GM12864 (cell line): ENCODE measurements at places on chromosomes 11 and 22.

DNA sequence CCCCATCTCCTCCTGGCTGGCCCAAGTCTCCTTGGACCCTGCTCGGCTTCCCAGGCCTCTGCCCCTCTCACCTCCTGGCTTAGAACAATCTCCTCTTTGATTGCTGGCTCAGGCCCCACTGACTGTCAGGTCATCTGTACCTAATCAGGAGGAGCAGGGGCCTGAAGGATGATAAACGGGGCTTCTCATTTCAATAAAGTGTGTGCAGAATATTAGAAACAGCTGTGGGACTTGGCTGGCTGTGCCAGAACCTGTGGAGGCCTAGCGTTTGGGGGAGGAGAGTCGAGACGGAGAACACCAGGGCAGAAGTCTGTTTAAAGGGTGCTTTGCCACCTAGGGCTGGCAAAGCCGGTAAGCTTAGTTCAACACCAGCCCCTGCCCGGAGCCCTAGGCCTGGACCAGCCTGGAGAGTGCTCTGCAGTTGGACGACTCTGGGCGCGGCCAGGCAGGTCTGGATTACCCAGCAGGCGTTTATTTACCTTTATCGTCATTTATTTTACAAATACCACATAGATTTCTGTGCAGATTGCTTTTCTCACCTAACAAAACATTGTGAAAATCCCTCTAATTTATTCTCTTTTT, 10.1 kb upstream of the VSIG10L2 start:
- no peak for DNase-seq

DNA sequence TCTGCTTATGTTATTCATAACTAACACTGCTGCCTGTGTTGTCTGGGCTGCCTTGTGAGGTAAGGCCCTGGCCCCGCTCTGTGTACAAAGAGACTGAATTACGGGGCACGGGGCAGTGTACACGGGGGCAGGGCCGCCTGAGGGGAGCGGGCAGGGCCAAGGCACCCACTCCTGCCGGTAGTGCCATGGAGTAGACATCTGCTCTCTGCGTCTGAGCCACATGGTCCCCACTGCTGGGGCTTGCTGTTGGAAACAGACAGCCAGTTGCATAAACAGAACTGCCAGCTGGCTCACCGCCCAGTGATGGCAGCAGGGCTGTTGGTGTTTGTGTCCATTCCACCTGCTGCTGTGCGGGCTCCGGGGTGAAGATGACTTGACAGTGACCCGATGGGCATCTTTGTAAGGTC, 19.8 kb downstream of the FAM118A start:
- DNase-seq, result no peak

DNA sequence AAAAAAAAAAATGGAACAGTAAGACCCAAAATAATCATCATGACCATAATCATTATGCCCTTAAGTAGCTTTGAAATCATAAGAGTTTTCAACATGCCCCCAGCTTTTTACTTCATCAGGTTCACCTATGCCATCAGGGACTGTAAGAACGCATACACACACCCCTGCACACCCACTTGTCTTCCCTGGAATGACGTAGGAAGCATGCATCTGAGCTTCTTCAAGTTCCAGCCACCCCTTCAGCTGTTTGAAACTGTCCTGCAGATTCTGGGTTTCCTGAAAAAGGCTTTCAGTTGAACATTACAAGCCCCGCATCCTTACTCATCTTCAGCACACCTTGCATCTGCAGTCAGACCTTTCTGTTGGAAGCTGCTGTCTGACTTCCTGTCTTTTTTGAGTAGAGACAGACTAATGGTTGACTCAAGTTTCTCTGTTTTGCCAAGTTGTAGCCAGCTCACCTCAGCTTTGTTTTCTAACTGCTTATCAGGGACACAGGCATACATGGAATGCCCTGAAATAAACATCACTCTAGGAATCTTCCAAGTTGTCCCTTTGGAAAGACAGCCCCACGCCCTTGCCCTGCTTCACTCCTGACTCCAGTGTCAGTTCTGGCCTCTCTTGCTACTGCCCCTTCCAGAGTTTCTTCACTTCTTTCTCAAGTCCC, 37.0 kb downstream of the ARHGAP1 start:
- DNase-seq, result no peak

- no peak for DNase-seq
Measured at GRCh38 chr11:130606781-130607511, 158.5 kb downstream of the ADAMTS15 start.

- DNase-seq, result no peak
Measured at GRCh38 chr22:34437140-34437539, 516.9 kb upstream of the LARGE1 start.

GRCh38 chr11:96017856-96018255, 93.9 kb upstream of the MTMR2 start:
- no peak for DNase-seq

- no peak for DNase-seq
Measured at GRCh38 chr22:20229916-20230775, 38.0 kb downstream of the RTN4R start.
